ENCODE measurements at places on chromosomes 2 and 18.

DNA sequence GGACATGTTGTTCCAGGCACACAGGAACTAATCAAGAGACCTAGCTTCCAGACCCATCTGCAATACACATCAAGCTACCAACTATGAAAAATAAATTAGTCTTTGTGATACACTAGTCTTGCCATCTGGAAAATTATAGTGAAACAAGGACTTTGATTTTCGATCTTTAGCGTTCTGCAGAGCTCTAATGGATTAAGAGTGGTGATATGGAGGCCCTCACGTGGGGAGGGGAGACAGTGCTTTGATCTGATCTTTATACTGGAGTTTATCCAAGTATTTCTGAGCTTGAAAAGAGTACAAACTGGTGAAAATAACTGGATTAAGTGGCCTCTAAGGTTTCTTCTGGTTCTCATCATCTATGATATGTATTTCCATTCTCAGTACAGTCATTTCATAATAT lies 273.4 kb upstream of the CDH7 start:
- DNase-seq, result no peak

- DNase-seq, result no peak
Measured at GRCh38 chr2:24163186-24163585, 11.7 kb upstream of the FAM228A start.

GRCh38 chr2:122851972-122852531 lies 1096.6 kb downstream of the TSN start:
- no peak for DNase-seq

DNA sequence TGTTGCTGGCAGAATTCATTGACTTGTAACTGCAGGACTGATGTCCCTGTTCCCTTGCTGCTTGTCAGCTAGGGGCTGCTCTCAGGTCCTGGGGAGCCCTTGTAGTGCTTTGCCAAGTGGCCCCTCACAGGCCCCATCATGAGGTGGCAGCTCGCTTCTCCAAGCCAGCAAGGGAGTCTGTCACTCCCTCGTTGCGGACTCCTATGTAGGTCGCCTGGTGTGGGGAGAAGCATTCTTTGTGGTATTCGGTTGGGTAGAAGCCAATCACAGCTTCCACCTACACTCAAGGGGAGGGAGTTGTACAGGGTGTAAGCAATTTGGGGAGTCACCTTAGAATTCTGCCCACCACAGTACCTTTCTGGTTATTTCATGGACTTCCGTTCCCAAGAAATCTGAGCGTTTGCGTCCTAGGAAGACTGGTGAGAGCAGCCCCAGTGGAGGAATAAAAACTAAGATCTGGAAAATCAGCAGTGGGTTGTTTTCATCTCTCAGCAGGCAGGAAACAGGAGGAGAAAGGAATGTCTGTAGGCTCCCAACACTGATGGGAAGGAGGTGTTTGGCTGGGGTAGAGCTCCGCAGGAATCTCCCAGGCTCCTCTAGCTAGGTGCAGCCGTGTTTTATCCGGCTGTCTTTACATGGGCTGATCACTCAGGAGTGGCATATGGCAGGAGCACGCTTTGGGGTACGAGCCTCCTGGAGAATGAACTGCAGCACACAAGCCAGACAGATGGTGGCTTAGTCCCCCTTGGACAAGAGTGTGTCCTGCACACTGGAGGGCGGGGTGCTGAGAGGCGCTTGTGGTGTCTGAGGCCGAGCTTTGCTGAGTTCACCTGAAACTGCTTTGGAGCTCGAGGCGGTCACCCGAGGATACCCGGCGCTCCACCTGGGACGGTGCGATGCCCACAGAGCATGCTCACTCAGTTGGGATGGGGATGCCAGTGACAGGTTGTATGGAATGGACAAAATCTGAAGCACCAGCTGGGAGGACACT lies 58.3 kb downstream of the LDLRAD4 start:
- no peak for DNase-seq

DNA sequence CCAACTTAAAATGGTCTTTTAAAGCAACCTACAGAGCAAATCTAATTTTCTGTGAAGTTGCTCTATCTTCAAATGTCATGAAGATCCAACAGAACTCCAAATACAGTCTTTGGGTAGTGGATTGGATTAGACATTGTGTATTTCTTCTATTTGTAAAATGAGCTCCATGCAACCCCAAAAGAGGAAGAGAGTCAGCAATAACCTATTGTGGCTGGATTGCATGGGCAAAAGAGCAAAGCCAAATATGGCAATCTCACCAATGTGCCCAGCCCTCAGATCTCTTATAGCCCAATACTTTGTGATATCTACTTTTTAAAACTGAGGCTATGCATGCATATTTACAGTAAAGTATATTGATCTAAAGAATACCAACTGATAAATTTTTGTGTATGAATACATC lies 146.3 kb downstream of the TXNL1 start:
- no peak for DNase-seq

DNA sequence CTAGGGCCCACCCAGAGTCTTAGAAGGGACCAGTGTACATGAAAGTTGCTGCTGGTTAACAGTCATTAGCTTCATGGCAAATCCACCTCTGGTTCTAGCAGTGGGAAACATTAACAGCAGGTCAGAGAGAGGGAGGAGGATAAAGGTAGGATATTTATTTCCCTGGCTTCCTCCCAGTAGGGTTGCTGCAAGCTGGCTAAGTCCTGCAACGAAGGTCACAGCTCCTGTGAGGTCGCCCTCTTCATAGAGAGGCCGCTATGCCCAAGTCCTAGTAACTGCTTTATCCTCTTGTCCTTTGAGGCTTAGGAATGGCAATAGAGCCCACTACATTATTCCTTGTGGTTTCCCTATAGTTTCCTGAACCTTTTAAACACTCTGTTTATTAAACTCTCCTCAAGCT lies 84.0 kb upstream of the ACSL3 start:
- DNase-seq, result no peak

- no peak for DNase-seq
Measured at GRCh38 chr18:37565977-37566478, 430 bp upstream of the CELF4 start.

GRCh38 chr2:19003554-19003953 lies 354.9 kb downstream of the OSR1 start:
- no peak for DNase-seq

- no peak for DNase-seq
Measured at GRCh38 chr2:237672731-237673129, 45.3 kb downstream of the LRRFIP1 start.

GRCh38 chr18:58649966-58650816 lies 21.1 kb upstream of the MALT1 start:
- no peak for DNase-seq

- DNase-seq, result no peak
Measured at GRCh38 chr2:216318521-216318874, 53.8 kb downstream of the MARCHF4 start.

DNA sequence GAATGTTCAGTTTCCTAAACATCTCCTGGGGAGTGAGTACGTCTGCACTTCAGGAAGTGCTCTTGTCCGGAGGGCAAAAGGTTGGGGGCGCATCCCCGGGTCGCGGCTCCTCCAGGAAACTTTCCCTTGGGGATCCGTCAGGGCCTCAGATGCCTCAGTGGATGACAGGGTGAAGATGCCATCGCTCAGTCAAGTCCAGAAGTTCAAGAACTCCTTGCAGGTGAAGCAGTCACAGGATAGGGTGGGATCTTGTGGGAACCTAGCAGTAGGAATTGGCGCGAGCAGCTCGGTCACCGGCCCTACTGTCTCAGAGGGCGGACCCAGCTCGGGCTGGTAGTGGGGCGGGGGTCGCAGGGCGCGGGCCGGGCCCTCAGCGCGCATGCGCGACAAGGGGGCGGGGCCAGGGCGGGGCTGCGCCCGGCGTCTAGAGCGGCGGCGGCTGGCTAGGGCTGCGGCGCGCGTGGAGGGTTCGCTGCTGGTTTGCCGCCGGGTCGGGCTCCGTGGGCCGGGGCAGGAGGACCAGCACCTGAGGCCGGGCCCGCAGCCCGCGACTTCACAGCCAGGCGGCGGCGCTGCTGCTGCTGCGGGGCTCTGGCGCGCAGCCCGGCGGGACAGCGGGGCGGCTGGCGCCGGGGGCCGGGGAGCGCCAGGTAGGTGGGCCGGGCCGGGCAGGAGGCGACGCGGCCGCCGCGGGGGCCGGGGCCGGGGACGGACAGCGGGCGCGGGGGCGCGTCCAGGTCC lies at the start of gene INPP4A:
INPP4A (plus strand) TSS at position 423 of the 741 bp plus-strand sequence. CDS start 75,191 bp downstream, outside the sequence.
- DNase-seq, result peak; percentile 72

- no peak for DNase-seq
Measured at GRCh38 chr18:58148954-58149471, 105.0 kb downstream of the NEDD4L start.

GRCh38 chr2:173934895-173935294 lies 30.3 kb downstream of the SP3 start:
- no peak for DNase-seq

DNA sequence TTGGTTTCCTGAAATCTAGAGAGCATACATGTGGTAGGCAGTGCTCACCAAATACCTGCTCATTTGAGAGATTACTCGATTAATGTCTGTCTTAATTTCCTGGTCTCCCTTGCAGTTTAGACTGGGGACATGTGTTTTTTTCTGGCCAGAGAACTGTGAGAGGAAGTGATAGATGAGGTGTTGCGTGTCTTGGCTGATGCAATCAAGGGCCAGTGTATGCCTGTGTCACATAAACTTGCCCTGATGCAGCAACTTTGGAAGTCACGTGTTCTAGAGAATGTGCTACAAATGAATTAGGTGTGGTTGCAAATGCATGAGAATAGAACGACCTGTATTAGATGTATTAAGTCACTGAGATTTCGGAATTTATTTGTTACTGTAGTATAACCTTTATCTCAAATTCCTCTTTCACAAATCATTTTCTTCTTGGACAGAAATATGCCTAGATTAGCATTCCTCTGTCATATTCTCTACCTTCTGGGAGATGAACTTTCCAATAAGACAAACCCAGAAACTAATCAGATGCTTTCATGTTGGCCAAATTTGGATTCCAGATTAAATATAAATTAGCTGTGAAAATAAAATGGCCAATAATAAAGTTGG lies 9.9 kb upstream of the IL1A start:
- DNase-seq, result peak; percentile 31

GRCh38 chr2:37489041-37489456 lies 144.6 kb downstream of the QPCT start:
- DNase-seq, result no peak

DNA sequence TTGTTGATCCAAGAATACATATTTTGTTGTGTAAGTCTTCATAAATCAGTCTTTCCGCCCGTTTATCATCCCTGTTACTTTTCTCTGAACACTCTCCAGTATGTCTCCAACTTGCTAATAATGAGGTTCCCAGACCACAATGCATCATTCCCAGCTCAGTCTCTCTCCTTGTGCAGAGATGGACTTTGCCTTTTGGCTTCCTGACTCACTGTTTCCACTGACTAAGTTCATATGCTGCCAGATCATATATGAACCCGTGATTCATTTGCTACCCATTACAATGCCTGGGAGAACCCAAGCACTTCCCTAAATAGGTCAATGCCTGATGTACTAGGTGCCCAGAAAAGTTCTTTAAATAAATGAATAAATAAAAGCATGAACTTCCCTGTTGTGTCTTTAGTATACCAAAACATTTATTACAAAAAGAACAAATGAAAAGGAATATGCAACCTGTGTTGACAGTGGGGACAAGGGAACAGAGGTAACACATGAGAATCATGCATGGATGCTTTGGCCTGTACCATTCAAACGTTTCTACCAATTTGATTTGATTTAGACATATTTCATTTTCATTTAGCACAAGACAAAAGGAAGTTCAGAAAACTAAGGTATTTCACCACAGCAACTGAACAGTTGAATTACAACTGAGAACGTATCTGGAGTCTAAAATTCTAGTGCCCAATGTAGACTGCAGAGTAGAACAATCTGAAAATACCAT lies 215.4 kb upstream of the HNRNPA3 start:
- DNase-seq, result no peak

DNA sequence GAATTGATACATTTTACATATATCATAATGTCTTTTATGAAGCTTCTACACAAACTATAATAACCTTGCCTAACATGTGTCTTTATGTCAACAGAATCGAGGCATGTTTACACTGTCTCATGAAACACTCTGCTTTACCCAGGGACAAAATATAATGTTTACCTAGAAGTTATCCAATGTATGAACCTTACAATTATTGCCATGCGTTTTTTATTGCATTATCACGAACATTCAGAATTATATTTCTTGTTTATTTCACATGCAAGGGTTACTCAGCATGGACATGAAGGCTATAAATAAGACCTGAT lies 19.8 kb downstream of the LONRF2 start:
- DNase-seq, result no peak

DNA sequence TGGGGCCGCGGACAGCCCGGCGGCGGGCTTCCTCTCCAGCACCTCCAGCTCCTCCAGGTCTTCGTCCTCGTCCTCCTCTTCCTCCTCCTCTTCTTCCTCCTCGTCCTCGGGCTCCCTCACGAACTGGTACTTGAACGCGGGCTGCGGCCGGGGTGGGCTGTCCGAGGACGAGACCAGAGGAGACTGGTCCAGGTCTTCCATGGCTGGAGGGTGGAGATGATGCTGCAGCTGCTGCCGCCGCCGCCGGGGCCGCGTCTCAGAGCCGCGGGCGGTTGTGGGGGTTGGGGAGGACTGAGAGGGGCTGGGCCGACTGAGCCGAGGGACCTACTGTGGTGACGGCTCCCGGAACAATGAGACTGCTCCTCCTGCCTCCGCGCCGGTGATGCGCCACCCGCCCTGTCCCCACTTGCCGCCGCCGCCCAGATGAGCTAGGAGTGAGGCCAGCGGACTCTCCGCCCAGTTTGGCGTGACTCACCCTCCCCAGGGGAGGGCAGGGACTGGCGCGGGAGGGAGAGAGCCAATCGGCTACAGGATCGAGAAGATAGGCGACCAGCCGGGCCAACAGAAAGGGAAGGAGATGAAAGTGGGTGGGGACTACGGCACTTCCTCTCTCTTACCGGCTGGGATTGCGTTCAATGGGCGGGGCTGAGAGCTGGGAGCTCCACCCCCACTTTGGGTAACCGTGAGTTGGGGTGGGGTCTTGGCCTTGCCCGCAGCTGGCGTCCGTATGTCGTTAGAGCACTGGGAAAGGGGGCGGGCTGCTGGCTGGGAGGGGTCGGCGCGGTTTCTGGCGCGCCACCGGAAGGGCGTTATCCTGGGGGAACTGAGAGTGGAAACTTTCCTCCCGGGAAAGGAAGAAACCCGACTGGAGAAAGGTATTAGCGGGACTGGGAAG lies at the start of gene RTN4:
RTN4 (minus strand) TSS at position 352 of the 895 bp plus-strand sequence; CDS start at position 201, 151 bp downstream.
- peak; percentile 98 for DNase-seq

GRCh38 chr18:3692691-3693090 lies 242.7 kb downstream of the TGIF1 start:
- no peak for DNase-seq

DNA sequence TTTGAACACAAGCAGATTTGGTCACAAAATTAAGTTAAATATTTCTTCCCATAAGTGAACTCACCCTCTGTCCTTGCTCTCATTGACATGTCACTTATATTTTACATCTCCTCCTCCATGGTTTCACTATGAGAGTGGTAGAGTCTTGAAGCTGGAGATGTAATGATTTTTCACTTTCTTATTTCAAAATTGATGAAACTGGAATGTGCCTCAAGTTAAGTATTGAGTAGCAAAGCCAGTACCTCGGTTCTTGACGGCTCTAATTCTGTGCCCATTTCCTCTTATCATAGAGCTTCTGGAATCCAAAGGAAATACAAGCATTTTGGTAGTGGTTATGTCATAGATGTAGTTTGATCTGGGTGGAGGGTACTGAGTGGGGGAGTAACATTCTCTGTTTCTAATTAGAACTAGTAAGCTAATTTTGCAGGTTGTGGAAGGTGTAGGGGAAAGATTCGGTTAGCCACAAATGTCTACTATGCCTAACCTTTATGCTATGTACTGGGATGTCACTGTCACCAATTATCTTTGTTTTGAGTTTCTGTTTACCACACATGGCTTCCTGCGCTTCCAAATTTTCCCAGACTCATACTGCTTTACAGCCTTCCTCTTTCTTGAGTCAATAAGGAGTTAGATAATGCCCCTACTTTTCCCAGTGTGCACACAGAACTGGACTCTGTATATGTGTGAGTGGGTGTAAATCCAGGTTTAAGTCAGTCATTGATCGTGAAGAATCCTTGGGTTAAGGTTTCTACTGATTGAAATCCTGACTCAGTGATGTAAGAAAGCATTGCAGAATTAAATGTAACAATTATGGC lies 96.8 kb downstream of the DIS3L2 start:
- DNase-seq, result no peak
